ENCODE measurements at places on chromosomes 7 and 10.
A peak's percentile ranks its signal among the peaks of the same experiment; 100 is the strongest.

DNA sequence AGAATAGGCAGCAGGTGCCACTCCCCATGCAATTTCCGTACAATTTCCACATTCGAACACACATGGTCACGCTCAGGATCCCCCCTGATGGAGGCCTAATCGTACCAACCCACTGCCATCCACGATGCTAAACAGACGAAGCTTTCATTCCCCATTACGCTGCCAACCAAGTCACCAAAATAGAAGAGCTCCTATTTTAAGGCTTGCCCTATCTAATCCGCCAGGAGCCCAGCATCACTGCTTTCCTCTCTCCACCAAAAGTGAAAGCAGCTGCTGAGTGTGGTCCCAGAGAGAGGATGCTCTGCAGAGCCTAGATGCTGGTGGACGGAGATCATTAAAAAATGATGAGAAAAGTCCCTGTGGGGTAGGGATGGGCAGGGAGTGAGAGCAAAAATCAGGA is 43.3 kb downstream of the HSPA12A start:
- no peak for DNase-seq

DNA sequence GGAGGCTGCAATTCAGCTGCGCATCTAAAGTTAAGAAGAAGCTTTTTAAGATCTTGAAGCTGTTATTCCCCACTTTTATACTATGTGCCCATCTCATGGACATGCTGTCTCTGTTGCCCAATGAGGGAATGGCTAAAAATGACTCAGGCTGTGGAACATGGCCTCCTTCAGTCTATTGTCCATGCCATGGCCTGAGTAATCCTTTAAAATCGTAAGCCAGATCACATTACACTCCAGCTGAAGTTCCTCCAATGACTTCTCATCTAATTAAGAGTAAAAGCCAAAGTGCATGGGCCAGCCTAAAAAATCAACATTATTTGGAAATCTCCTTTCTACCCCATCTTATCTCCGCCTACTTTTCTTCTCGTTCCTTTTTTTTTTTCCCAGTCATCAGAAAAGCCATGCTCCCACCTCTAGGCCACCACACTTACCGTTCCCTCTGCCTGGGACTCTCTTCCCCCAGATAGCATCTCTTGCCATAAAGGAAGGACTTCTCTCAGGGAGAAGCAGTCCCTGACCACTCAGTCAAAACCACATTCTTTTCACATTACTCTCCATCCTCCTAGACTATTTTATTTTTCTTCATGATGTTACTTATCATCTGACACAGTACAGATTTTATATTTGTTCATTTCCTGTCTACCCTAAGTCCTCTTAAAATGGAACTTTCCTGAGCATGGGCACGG is 337.4 kb downstream of the PRPF18 start:
- peak; percentile 86 for DNase-seq

DNA sequence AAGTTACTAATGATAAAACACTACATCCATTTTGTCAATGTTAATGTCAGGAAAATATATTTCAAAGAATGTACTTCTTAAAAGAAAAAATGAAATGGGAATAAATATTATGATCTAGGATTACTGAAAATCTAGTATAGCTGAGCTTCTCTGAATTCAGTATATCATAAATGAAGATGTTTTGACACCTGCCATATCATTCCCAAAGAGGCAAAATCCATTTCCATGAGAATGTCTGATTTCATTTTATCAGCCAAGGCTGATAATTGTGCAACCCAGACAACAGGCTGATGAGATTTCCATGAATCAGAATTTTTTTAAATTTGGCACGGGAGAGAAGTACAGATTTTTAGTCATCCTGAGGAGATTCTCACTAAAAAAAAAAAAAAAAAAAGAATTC is 32.5 kb downstream of the ZFAND4 start:
- DNase-seq: no peak

DNA sequence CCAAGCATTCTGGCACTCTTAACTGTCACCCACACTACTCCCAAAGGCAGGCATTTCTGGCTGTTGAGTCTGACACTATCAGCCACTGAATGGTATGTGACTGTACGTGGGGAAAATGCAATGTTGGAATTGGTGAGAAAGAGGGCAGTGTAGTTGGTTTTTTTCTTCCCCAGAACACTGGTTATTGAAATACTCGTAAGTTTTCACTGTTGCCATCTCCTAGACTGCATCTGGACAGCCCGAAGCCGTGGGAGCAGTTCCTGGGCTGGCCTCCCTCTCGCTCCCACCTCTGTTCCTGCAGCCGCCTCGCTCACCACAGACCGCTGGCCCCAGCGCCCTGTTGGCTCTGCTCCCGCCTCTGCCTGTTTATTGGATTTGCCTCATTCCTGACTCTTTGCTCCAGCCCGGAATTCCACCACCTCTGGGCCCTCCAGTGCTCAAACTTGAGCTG is 5.7 kb downstream of the PLCE1 start:
- DNase-seq: peak; percentile 37

DNA sequence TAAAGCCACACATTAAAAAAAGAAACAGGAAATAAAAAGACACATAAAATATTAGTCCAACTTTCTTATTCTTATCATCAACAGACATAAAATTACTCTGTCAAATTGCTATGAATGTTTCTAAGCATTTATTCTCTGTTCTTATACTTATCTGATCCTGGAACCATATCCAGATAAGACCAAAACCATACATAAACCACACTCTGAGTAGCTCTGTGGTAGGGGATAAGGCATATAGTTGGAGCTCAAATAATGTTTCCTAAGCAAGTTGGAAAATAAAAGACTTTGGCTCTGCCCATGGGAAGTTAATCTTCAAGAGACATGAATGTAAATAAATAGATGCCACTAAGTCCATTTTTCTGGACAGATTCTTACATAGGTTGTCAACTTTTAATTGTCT is 103.1 kb upstream of the PLXDC2 start:
- DNase-seq: no peak

- DNase-seq: no peak
Measured at GRCh38 chr7:148921806-148922205, 37.7 kb upstream of the EZH2 start.

GRCh38 chr10:69657430-69657829 is 27.4 kb downstream of the FAM241B start:
- DNase-seq: no peak

DNA sequence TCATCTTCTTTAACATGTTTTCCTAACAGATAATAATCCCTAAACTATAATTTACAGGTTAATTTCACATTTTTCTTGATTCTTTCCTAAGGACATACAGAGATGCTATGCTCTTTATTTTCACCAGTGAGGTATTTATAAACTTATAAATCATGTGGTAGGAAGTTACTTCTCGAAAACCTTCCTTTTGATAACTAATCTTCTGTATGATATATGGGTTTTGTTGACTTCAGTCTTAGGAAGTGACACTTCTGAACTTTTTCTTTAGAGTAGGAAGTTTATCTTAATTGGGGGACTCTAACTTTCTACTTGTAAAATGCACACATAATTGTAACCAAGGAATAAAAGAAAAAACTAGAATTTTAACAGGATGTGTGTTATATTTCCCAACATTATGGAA is 9.8 kb upstream of the PNPLA8 start:
- DNase-seq: no peak

GRCh38 chr10:69549959-69550358 is 23.3 kb downstream of the NEUROG3 start:
- no peak for DNase-seq

DNA sequence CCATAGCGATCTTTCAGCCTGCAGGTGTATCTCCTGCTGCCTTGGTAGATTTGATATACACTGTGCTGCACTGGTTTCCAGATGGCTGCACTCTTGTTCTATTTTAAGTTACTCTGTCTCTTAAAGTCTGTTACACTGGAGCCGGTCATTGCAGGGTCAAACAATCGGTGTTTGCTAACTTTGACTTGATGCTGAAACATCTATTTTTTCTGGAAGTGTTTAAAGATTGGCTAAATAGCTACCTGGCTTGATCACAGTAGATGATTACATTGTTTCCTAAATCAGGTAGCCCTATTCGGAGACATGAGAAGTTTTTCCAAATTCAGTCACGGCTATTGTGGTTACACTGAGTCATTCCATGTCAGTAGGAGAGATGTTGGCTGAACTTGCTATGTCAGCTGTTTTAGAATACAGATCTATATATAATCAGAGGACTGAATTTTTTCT is 574.8 kb downstream of the ETV1 start:
- DNase-seq: peak; percentile 0

DNA sequence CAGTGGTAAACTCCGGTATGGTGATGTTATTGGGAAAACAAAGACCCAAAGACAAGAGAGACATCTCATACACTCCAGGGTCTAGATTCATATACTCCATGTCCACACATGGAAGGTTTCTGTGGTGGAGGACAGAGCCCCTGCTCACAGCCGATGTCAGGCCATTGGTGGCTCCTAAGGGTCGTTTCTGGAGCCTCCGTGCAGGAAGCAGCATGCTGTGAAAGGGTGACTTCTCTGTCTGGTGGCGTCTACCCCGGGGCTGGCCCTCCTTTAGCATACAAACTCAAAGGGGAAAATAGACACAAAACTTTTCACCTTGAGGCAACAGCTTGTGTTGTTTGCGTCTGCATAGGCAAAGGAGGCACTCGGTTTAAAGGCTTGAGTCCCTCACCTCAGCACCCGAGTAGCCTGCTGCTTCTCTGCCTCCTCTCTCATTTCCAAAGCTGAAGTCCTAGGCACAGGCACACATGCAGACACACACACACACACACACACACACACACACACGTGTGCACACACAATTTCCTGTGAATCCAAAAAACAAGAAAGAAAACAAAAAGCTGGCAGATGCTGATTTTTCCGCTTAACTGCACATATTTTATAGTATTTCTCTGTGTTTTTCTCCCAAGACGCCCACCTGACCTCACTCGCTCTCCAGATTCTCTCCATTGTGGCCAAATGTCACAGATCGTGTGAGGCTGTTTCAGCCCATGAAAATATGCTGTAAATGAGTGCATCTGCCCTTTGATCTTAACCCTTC is 601.4 kb upstream of the MGMT start:
- DNase-seq: no peak

GRCh38 chr7:11613292-11613930 is 218.6 kb downstream of the THSD7A start:
- DNase-seq: no peak

GRCh38 chr7:138460176-138460648 is at the start of gene TRIM24:
TSS of gene TRIM24 (plus strand) at chr7:138460259. CDS start at chr7:138460549, 290 bp downstream.
- DNase-seq: no peak

- DNase-seq: no peak
Measured at GRCh38 chr10:110762109-110762848, 109.4 kb upstream of the PDCD4 start.

GRCh38 chr7:87456247-87456646 is 19.2 kb downstream of the ABCB4 start:
- no peak for DNase-seq

DNA sequence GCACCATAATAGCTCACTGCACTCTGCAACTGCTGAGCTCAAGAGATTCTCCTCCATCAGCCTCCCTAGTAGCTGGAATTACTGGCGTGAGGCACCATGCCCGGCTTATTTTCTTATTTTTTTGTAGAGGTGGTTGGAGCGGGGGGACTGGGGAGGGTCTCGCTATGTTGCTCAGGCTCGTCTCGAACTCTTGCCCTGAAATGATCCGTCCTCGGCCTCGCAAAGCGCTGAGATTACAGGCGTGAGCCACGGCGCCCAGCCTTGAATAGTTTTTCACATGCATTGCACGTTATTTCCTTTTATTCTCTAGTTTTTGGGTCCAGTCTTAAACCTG is 526 bp upstream of the LAMTOR4 start:
- no peak for DNase-seq

- DNase-seq: peak; percentile 98
Measured at GRCh38 chr7:5694912-5695726, 86.3 kb downstream of the RNF216 start.

GRCh38 chr10:53827261-53827660 is 973.8 kb downstream of the PCDH15 start:
- no peak for DNase-seq

- no peak for DNase-seq
Measured at GRCh38 chr10:132279873-132280645, 27.7 kb downstream of the STK32C start.

GRCh38 chr10:58701405-58702135 is 188.9 kb downstream of the BICC1 start:
- peak; percentile 94 for DNase-seq

- peak; percentile 39 for DNase-seq
Measured at GRCh38 chr10:6383096-6383812, 180.5 kb downstream of the PFKFB3 start.

DNA sequence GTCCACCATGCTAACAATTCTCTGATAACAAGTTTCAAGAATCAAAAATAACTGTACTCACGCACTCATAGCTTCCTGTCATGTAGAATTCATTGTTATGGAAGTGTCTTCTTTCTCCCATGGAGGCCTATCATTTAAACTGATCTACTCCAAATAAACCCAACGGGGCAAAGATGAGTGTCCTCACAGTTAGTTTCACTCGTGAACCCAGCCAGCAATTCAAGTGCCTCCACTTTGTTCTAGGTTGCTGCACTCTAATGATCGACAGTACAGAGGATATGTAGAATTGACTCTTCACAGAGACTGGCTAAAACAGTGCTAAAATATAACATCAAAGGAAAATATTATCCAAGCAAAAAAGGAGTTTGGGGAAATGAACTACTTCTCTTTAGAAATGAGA is 111.4 kb downstream of the LRRN3 start:
- no peak for DNase-seq

GRCh38 chr7:326273-326672 is 36.3 kb downstream of the FOXL3 start:
- DNase-seq: no peak

GRCh38 chr10:132938472-132939339 is 3.7 kb downstream of the CFAP46 start:
- DNase-seq: peak; percentile 9

DNA sequence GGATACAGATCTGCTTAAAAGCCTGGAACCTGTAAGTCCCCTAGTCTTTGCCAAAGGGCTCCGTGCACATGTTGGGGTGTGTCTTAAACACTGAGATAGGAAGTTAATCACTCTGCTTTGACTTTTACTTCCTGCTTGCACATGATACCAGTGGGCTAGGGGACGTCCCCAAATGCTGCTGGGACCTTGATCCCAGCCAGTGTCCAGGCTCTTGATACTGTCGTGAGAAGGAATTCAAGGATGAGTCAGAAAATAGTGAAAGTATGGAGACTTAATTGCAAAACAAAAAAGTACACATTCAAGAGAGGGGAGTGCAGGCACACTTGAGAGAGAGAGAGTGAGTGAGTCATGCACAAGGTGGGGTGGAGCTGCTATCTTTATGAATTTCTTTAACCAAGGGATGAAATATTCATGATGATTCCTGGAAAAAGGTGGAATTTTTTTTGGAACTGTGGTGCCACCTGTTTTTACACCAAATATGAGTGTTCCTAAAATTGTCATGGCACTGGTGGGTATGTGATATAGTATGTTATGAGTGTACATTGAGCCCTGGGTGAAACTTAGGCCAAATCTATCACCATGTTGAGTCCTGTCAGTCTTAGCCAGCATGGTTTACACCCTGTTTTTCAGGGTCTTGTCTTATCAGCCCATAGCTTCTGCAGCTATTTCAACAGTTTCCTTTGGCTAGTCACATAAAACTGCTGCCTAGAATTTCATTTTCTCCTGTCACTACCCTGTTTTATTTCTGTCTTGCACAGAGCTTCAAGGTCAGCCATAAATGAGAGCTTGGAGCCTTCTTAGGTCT is 88.3 kb upstream of the CYP26C1 start:
- DNase-seq: peak; percentile 78

GRCh38 chr10:35635576-35635975 is 6.5 kb downstream of the FZD8 start:
- DNase-seq: peak; percentile 70

- DNase-seq: no peak
Measured at GRCh38 chr7:76343294-76343930, 15.4 kb downstream of the YWHAG start.

- DNase-seq: no peak
Measured at GRCh38 chr7:39349452-39350123, 216.6 kb upstream of the YAE1 start.

All from fibroblast of skin of right quadriceps (primary cell).